Right atrium auricular region (tissue), 2 donors: ENCODE measurements at places on chromosomes 6 and 20. TPM values are rescaled to one million over a fixed set of nuclear protein-coding genes. Genes with fewer than 3 reads are reported as not detected.

GRCh38 chr6:15586503-15586902 is 76.3 kb downstream of the DTNBP1 start:
- no peak overlapping the region for H3K4me3 ChIP-seq
- no peaks in the 10 kb centered on the region for H3K4me1 ChIP-seq
- DNase-seq = no peak
- no peaks in the 10 kb centered on the region for H3K36me3 ChIP-seq
- H3K27ac ChIP-seq = no peak overlapping the region

DNA sequence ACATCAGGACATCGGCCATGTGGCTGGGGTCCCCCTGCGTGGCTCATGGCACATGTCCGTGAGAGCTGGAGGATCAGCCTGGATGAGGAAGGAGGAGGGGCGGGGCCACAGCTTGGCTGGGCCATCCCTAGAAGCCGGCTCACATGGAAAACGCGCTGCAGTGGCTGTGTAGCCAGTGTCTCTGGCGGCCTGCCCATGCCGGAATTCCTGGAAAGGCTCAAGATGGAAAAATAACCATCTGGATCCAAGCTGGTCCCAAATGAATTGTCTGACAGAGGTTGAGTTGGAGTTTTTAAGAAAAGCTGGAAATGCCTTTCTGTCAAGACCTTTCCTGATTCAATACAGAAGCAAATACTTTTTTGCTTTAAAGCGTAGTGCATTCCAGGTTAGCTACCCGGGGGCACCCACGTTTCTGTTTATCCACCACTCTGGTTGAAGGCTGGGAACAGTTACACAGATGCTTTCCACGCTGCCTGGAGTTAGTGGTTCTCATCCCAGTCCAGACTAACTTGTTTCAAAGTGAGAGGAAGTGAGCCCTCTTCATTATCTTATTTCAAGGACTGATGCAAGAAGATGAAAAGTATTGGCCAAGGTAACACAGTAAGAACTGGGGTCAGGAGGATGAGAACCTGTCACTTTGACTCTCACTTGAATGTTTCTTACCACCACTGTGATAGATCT is 99.0 kb downstream of the GMPR start:
- H3K36me3 ChIP-seq = no peaks in the 10 kb centered on the region
- H3K27ac ChIP-seq = no peak overlapping the region
- DNase-seq = peak; percentile 96
- no peak overlapping the region for H3K4me3 ChIP-seq
- H3K4me1 ChIP-seq = no peaks in the 10 kb centered on the region
- no peaks in the 10 kb centered on the region for H3K27me3 ChIP-seq

GRCh38 chr6:84618046-84618752 is 146.2 kb downstream of the TBX18 start:
- H3K36me3 ChIP-seq = no peaks in the 10 kb centered on the region
- H3K27me3 ChIP-seq = no peaks in the 10 kb centered on the region
- no peak overlapping the region for H3K4me3 ChIP-seq
- DNase-seq = no peak

DNA sequence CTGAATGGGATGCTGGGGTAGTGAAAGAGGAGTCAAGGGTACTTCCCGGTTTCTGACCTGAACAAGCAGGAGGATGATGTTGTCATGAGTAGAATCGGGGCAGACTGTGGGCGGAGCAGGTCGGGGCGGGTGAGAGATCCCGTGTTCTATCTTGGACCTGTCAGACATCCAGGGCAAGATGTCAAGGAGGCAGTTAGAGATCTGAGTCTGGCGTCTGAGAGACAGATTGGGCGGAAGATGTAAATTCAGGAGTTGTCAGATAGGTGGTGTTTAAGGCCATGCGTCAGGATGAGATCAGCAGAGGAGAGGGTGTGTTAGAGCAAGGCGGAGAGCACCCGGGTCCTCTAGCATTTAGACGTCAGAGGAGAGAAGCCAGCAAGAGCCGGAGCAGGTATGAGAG is 115.5 kb downstream of the DLGAP4 start:
- no peaks in the 10 kb centered on the region for H3K4me1 ChIP-seq
- no peak overlapping the region for H3K27ac ChIP-seq
- no peaks in the 10 kb centered on the region for H3K36me3 ChIP-seq
- DNase-seq = no peak
- no peaks in the 10 kb centered on the region for H3K27me3 ChIP-seq
- no peak overlapping the region for H3K4me3 ChIP-seq

DNA sequence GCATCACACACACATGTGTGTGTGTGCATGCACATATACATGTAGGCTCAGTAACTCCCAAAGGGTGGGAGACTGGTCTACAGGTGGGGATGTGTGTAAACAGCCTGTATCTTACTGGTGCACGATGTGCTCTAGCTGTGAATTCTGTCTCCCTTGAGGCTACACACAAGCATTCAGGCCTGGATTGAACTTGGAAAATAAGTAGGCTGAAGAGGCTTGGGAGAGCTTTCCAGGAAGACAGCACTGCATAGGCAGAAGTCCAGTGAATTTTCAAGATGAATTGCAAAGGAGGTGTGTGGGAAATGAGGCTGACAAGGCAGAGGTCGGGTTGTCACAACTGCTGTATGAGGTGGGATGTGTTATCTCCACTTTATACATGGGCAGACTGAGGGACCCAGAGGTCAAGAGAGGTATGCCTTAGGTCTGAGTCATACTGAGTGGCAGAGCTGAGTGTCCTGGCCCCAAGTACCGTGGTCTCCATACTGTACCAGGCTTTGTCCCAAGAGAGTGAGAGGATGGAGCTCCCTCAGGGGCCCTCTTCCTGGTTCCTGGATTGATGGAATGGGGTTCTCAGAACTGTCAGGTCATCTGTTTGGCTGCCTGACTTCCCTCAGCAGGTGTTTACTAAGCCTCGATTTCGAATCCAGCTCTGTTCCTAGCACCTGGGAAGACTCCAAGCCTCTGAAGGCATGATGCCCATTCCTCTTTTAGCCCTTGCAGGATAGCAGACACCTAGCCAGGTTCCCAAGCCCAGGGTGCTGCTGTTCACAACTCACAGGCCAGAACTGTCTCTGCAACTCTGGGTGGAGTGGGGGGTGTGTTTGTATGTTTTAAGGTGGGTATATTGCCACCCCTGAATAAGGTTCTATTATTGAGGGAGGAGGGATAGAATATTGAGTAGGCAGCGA is 14.4 kb downstream of the SNPH start:
- no peaks in the 10 kb centered on the region for H3K27me3 ChIP-seq
- H3K27ac ChIP-seq = no peak overlapping the region
- H3K4me3 ChIP-seq = no peak overlapping the region
- H3K36me3 ChIP-seq = no peaks in the 10 kb centered on the region
- peak; percentile 53 for DNase-seq

DNA sequence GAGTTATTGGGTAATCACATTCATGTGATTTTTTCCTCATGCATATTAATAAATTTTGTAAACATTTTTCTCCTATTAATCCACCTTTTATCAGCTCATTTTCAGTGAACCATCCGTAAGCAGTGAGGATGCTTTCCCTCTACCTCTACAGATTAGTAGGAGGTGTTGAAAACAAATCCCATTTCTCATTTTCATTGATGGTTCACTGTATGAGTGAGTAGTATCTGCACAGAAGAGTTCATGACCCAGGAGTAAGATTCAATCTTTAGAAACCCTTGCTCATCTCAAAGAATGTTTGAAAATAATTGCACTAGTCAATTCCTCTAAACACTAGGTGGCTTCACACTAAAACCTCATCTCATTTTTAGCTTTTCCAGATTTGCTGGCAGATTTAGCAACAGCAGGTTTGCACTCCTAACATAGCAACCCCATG is 440.0 kb downstream of the HAO1 start:
- DNase-seq = no peak
- H3K36me3 ChIP-seq = no peaks in the 10 kb centered on the region
- H3K27ac ChIP-seq = no peak overlapping the region
- H3K4me3 ChIP-seq = no peak overlapping the region

GRCh38 chr6:106005954-106006353 is 80.2 kb upstream of the PRDM1 start:
- H3K36me3 ChIP-seq = no peaks in the 10 kb centered on the region
- no peak for DNase-seq
- no peak overlapping the region for H3K27ac ChIP-seq
- no peak overlapping the region for H3K4me3 ChIP-seq
- no peaks in the 10 kb centered on the region for H3K4me1 ChIP-seq

- no peak overlapping the region for H3K4me3 ChIP-seq
- DNase-seq = no peak
- no peaks in the 10 kb centered on the region for H3K27me3 ChIP-seq
- H3K36me3 ChIP-seq = no peaks in the 10 kb centered on the region
Observed at GRCh38 chr6:41954668-41955067, 13.1 kb upstream of the CCND3 start.

- no peak for DNase-seq
- peak overlapping the region; percentile 96 for H3K27ac ChIP-seq
- H3K4me3 ChIP-seq = peak overlapping the region; percentile 87
- peaks cover 30% of the 10 kb centered on the region for H3K36me3 ChIP-seq
- H3K27me3 ChIP-seq = no peaks in the 10 kb centered on the region
Observed at GRCh38 chr6:139370283-139370998, 4.0 kb downstream of the CITED2 start.

DNA sequence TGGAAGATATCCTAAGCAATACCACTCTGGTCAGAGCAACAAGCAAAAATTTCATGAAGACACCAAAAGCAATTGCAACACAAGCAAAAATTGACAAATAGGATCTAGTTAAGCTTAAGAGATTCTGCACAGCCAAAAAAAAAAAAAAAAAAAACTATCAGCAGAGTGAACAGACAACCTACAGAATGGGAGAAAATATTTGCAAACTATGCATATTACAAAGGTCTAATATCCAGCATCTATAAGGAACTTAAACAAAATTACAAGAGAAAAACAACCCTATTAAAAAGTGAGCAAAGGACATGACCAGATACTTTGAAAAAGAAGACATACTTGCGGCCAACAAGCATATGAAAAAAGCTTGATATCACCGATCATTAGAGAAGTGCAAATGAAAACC is 20.0 kb upstream of the AHI1 start:
- no peak overlapping the region for H3K27ac ChIP-seq
- no peaks in the 10 kb centered on the region for H3K36me3 ChIP-seq
- H3K27me3 ChIP-seq = no peaks in the 10 kb centered on the region
- no peak overlapping the region for H3K4me3 ChIP-seq
- no peak for DNase-seq
- no peaks in the 10 kb centered on the region for H3K4me1 ChIP-seq

- H3K4me3 ChIP-seq = no peak overlapping the region
- H3K36me3 ChIP-seq = no peaks in the 10 kb centered on the region
- H3K27ac ChIP-seq = peak overlapping the region; percentile 67
- no peaks in the 10 kb centered on the region for H3K27me3 ChIP-seq
Observed at GRCh38 chr20:51366155-51366886, 176.2 kb downstream of the NFATC2 start.

Gene VSTM2L
- 97.4 TPM for total RNA-seq

Gene C6orf141
- not detected for total RNA-seq

Gene TREM2
- total RNA-seq = 7.0 TPM

Gene HLA-G
- not detected for total RNA-seq

Gene NDUFAF5
- total RNA-seq = 29.9 TPM

Gene MEP1A
- total RNA-seq = not detected

Gene RAMACL
- 0.52 TPM for total RNA-seq

Gene ADAT2
- 1.0 TPM for total RNA-seq

Gene PTCRA
- 1.6 TPM for total RNA-seq

Gene CYP21A2
- 1.2 TPM for total RNA-seq

Gene ANKRD66
- total RNA-seq = not detected
